NCI-H748 treated with DMSO at 0.1 percent for 48 hours (cell line): ENCODE measurements at places on chromosomes 1 and 21.

DNA sequence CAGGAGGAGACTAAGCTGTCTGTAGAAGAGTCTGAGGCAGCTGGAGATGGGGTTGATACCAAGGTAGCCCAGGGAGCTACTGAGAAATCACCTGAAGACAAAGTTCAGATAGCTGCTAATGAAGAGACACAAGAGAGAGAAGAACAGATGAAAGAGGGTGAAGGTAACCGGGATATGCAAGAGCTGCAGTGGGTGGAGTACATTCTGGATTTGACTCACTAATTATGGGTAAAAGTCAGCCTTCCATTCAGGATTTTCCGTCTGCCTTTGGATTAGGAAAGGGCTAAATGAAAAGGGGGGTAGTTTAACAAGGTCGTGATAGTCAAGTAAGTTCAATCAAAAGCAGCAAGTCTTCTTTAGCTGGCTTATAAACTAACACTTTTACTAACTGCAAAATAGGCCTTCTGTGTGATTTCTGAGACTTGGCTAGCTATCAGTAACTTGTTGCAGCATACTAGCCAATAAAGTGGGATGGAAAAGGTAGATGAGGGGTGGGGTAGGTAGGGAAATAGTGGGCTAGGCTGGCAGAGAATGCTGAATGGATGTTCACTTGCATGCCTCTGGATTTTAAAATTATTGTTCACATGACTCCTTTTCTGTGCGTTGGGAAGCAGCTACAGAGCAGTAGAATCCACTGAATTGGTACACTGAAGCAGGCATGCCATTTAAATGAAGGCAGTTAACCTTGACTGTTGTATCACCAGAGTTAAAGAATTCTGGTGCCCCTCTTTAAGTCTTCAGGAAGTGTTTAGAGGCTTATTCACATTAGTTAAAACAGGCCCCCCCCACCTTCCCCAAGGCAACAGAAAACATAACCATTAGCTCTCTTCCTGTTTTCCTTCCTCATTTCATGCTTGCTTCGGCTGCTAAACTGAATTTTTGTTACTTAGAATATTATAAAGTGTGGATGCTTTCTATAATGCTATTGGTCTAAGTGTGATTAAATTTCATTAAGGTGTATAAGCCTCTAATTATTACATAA lies 15.4 kb downstream of the CCDC17 start:
- no peak for DNase-seq

GRCh38 chr21:32728456-32728839 lies 635 bp upstream of the SYNJ1 start:
- no peak for DNase-seq

DNA sequence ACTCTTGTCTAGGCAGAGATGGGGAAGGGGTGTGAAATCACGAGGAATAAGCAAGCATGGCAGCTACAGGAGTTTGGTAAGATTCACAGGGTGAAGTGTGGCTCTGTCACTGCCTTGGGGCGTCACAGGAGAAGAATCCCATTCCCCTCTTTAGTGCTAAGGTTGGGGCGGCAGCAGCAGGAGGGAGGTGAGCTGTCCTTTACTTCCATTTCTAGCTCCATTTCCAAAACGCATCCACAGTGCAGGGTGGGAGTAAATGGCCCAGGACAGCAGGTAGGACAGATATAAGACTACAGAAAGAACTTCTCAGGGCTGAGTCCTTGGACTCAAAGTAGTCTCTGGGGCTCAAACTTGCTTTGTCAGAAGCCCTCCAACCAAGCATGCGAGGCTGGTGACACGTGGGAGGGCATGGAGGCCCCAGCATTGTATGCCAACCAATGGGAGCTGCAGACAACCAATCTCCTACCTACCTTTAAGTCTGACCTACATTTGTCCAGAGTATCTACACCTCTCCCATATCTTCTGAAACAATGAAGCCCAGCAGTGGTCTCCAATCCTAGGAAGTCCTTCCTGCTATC lies 8.5 kb downstream of the MEF2D start:
- no peak for DNase-seq

- DNase-seq, result no peak
These were observed 2.1 kb downstream of the ZBTB17 start for GRCh38 chr1:15973772-15974171.

GRCh38 chr1:65175171-65176055 lies 27.4 kb downstream of the AK4 start:
- no peak for DNase-seq

DNA sequence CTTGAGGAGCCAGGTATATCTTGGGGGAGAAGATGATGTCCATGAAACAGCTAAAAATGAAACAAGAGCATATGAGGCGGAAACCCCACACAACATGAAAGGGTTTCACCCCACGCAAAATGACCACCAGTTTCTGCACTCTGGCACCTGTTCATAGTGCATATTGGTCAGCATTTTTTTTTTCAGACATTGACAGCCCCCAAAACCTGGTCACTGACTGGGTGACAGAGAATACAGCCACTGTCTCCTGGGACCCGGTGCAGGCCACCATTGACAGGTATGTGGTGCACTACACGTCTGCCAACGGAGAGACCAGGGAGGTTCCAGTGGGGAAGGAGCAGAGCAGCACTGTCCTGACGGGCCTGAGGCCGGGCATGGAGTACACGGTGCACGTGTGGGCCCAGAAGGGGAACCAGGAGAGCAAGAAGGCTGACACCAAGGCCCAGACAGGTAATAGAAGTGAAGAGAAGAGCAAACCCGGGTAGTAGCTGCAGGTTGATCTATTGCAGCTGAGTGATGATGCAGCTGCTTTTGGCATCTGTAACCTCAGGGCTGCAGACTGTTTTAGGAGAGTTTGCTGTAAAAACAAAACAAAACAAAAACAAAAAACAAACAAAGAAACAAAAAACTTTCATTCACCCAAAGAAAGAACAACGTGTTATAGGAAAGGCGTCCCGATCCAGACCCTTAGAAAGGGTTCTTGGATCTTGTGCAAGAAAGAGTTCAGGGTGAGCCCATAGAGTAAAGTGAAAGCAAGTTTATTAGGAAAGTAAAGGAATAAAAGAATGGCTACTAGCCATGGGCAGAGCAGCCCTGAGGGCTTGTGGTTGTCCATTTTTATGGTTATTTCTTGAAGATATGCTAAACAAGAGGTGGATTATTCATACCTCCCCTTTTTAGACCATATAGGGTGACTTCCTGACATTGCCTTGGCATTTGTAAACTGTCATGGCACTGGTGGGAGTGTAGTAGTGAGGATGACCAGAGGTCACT lies 51.0 kb downstream of the TNN start:
- DNase-seq, result no peak

GRCh38 chr1:20319456-20320220 lies 29.0 kb downstream of the VWA5B1 start:
- DNase-seq, result no peak

DNA sequence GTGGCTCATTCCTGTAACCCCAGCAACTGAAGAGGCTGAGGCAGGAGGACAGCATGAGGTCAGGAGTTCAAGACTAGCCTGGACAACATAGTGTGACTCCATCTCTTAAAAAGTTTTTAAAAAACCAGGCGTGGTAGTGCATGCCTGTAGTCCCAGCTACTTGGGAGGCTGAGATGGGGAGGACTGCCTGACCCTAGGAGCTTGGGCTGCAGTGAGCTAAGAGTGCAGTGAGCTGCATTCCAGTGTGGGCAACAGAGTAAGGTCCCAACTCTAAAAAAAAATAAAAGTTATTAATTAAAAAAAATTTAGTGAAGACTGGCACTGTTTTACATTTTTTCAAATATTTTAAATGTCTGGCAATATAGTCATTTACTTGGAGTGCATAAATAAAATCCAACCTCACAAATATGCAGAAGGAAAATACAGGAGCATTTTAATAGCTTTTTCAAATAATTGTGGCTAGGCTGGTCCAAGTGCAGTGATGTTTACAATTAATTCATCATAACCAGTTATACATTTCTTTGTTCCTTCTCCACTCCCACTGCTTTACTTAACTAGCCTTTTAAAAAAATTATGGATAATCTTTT lies 10.8 kb downstream of the ZBTB8OS start:
- DNase-seq, result no peak

DNA sequence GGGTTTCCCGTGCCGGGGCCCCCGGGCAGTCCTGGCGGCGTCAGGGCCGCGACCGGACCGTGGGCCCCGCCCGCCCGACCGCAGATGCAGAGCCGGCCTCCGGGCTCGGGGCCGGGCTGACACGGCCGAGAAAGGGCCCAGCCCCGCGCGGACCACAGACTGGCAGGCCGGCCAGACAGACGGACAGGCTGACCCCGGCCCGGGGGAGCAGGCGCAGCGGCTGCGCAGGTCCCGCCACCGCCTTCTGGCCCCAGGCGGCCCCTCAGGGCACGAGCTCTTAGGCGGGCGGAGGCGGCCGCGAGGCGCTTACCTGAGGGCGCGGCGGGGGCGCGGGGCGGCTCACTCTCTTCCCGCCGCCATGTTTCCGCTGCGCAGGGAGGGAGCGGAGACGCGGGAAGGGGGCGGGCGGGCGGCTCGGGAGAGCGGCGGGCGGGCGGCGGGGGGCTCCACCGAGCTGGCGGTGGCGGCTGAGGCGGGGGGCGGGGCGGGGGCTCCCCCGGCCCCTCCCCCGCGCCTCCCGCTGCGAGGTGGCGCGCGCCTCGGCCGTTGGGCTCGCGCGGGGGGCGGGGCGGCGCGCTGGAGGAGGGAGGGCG lies at the start of gene SCMH1:
Gene SCMH1, minus strand, starts transcription at position 558 of the 593 bp plus-strand sequence. CDS start 56,173 bp downstream, outside the sequence.
- peak; percentile 99 for DNase-seq

DNA sequence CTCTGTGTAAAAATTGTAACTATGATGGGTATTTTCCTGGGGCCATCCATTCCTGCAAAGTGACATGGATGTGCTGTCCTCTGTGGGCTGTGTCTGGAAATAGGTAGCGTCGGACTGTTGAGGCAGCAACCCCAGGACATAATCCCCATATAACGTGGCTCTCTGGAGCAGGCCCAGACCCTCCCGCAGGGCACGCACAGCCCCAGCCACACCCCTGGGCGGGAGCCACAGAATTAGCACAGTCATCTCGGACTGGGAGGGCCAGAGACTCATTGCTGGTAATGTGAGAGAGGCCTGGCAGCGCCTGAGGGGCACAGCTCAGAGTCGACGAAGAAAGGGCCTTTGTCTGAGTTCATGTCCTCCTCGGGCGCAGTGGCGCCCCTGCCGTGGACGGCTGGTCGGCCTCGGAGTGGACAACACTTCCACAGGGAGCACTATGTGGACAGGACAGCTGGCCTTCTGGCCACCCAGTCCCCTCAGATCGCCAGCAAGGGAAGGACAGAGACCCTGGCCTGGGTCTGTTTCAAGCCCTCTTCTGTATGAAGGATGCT lies 20.1 kb downstream of the SIM2 start:
- no peak for DNase-seq

GRCh38 chr1:70084314-70084915 lies 121.0 kb downstream of the LRRC40 start:
- DNase-seq, result no peak

DNA sequence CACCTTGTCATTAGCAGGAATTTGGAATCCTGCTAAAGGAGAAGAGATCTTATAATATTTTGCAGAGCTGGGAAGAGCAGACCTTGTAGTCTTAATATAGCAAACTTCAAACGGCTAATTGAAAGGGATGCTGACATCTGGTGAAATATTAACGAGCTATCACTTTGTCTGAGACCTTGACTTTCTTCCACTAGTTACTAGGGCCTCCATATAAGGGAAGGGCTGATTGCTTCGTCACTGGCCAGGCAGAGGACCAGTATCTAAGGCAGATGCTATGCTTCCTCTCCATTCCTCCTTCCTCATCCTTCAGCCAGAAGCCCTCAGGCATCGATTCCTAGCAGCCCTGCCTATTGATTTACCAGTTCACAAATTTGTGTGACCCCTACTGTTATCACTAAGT lies 6.0 kb upstream of the VTCN1 start:
- DNase-seq, result no peak

DNA sequence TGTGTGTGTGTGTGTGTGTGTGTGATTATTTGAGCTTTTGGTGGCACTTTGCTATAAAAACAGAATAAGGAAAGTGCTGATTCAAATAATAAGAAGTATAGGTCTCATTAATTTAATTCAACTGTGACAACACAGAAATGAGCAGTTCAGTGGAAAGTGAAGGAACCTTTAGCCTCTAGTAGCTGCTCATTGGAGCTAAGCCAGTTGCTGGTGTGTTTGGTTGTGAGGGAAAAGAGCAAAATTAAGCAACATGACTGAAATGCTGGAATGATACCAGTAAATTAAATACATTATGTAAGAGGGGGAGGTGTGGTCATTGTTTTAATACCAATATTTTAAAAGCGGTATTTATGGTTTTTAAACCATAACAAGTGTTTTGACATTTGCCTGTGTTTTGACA lies 55.2 kb downstream of the KIAA0040 start:
- no peak for DNase-seq

DNA sequence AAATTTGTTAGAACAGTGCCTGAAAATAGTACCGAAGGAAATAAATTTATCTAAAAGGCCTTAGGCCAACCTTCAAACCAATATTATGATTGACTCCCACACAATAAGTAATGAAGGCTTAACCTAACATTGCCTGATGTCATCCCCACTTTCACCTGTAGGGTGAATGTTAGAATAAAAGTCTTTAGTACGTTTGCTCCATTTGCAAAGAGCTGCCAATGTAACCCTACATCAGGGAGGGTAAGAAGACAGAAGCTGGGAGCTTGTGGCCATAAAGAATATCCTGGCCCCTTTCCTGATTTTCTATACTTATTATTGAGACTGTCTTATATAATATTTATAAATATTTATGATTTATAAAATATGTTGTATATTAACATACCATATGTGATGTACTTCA lies 661.8 kb upstream of the CXADR start:
- DNase-seq, result no peak

DNA sequence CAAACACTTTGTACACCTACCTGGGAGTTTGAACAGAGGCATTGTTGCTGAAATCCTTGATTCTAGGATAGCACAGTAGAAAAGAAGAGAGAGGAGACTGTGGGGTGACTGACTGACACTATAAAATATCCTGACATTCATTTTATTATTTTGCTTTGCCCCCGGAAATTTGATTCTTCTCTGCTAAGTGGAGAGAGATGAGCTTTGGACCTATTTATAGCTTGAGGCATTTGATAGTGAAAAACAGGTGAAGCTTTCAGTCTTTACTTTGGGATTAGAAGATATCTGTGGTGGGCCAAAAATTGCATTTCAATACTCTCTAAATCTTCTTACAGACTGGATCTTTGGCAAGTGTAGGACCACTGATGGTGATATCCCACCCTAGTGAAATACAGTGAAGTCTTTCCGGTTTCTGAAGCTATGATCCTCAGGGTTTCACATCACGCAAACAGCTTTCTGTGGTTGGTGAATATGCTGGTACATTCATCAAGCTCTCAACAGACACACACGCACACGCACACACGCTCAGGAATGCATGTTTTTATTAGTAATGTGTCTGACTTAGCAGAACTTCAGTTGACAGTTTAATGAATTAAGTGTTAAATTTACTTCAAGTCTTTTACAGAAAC lies at the start of gene AMPD1:
Gene AMPD1, minus strand, starts transcription at position 117 of the 629 bp plus-strand sequence. Its CDS starts 75 bp downstream, at position 42.
- DNase-seq, result no peak

DNA sequence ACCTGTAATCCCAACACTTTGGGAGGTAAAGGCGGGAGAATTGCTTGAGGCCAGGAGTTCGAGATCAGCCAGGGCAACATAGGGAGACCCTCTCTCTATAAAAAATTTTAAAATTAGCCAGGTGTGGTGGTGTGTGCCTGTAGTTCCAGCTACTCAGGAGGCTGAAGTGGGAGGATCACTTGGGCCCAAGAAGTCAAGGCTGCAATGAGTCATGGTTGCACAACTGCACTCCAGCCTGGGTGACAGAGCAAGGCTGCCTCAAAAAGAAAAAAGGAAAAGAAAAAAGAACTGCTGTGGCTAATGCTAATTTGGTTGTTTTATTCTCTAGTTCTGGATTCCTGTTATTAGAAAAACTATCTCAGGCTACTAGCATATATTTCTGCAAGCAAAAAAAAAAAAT lies 29.8 kb downstream of the DBT start:
- no peak for DNase-seq

- no peak for DNase-seq
These were observed 537.1 kb downstream of the KIF26B start for GRCh38 chr1:245691897-245692296.
